Small intestine (tissue), 16 donors: ENCODE measurements at places on chromosomes 12 and 14.
A peak's percentile ranks its signal among the peaks of the same experiment; 100 is the strongest.

- peak; percentile 30 for DNase-seq
These were observed 40.3 kb upstream of the NTF3 start for GRCh38 chr12:5391653-5392052.

DNA sequence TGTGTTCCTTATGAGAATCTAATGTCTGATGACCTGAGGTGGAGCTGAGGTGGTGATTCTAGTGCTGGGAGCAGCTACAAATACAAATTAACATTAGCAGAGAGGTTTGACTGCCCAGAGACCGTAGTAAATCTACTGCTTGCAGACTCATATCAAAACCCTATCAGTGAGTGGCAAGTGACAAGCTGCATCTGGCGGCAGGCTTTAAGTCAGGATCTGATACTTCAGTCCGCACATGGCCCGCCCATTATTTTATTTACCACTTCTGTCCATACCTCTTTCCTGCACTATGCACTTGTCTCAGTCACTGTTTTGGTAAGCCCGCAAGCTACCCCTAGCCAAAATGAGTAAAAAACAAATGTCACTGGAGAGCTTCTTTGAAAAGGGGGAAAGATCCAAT is 11.4 kb downstream of the CEP128 start:
- no peak for DNase-seq

GRCh38 chr12:49671031-49671765 is 36.0 kb downstream of the FMNL3 start:
- peak; percentile 16 for DNase-seq

GRCh38 chr14:51616256-51616655 is 35.5 kb upstream of the FRMD6 start:
- no peak for DNase-seq

DNA sequence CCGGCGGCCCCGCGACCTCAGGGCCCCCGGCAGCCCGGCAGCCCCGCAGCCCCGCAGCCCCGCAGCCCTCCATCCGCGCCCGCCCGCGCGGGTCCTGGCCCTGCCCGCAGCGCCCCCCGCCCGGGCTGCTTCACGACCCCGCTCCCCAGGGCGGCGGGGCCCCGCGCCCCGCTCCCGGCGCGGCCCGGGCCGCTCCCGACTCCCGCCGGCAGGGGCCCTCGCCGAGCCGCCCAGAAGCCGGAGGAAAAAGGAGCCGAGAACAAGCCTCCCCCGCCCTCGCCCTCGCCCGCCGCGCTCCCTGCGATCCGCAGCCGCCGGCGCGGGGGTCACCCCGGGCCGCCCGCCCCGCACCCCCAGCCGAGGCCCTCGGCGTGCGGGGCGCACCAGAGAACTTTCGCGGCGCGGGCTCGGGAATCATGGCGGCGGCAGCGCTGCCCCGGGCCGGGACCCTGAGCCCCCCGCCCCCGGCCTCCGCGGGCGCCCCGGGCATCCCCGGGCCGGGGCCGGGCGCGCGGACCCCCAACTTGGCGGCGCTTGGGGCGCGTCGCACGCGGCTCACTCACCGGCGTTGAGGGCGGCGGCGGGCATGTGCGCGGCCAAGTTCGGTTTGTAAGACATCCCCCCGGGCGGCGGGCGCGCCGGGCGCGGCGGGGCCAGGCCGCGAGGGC is 521 bp downstream of the CDK2AP1 start:
- peak; percentile 66 for DNase-seq

GRCh38 chr12:109523071-109523470 is 45.6 kb downstream of the UBE3B start:
- no peak for DNase-seq

DNA sequence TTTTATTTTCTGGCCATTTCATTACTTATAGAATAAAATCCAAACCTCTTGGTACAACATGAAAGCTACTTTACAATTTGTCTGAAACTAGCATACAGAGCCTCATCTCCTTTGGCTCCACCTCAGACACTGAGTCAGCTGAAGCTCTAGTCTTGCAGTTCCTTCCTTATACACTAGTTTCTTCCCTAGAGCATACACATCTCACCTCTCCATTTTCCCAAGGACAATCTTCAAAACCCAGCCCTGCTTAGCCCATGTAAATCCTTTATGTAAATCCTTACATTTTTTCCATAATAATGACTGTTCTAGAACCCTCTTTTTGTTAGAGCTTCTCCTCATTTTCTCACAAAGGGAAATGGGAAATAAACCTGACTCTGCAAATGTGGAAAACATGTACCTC is 463.4 kb downstream of the SLC16A7 start:
- DNase-seq = no peak

GRCh38 chr14:93175492-93175891 is 9.2 kb downstream of the MOAP1 start:
- DNase-seq = no peak

DNA sequence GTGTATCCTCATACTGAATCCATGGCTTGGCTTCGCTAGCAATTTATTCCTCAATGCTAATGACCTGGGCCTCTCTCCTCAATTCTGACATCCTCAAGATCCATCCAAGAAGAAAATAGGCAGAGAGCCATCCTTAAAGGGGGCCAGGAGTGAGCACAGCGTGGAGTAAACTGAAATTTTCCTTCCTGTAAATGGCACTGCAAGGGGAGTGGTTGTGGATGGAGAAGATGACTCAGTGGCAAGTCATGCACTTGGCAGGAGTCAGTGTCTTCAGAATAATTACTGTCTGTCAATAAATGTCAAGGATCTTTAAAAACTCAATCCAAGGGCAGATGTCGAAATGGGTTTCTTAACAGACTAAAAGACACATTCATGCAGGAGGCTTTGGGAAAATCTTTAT is 88.0 kb upstream of the TMEM132C start:
- DNase-seq = no peak

DNA sequence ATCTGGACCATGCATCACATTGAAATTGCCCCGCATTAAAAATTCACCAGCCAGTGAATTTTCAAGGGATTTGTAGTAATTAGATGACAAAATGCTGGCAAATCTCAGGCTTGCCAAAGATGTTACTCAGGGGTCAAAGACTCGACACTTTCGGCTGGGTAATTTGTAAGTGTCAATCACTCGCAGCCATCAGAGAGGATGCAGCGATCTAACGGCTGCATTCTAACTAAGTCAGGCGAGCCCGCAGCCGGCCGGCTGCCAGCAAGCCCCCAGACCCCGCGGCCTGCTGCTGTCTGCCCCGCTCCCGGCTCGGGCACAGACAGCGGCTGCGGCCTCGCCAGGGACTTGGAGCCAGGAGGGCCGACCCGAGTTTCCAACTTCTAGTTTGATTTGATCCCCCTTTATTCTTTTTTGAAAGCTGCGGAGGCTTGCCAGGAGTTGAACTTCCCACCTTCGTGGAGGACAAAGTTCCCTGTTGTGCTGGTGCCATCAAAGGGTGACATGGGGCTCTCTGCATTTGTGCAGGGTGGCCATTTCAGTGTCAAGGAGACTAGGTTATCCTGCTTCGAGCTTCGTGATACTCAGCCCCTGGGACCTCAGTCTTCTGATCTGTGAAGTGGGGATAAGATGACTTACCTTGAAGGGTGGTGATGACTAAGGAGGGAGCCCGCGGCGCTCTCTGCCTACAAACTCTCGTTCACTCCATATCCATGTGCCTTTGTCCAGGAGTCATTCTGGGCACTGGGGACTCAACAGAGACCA is 169.9 kb downstream of the RBM19 start:
- DNase-seq = no peak

- no peak for DNase-seq
These were observed 40.6 kb downstream of the HECTD1 start for GRCh38 chr14:31167032-31167431.

GRCh38 chr12:91993287-91994017 is 152.2 kb downstream of the BTG1 start:
- DNase-seq = no peak

- DNase-seq = peak; percentile 60
These were observed at the start of gene MIA2 for GRCh38 chr14:39233680-39234326. Gene MIA2, plus strand, starts transcription at chr14:39233915. Its CDS starts 200 bp downstream, at chr14:39234115.

- DNase-seq = no peak
These were observed 18.5 kb downstream of the ATL1 start for GRCh38 chr14:50578433-50578832.
